ENCODE measurements at places on chromosomes 1 and 21.

- DNase-seq: no peak
These were observed 225.7 kb downstream of the SIPA1L2 start for GRCh38 chr1:232404227-232404626.

DNA sequence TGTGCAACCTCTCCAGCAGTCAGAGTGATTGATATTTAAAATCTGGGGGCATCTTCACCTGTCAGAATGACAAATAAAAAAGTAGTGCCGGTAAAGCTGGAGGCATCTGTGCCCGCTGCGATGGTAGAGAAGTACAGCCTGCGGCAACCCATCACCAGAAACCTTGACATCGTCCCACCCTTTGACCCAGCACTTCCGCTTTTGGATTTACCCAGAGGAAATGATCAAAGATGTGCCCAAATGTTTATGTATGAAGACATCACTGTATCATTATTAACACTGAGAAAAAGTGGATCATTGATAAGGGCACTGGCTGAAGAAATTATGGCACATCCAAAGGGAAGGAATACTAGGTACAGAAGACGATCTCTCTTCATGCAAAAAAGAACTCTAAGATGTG, 96.0 kb downstream of the PGBD5 start:
- DNase-seq: no peak

DNA sequence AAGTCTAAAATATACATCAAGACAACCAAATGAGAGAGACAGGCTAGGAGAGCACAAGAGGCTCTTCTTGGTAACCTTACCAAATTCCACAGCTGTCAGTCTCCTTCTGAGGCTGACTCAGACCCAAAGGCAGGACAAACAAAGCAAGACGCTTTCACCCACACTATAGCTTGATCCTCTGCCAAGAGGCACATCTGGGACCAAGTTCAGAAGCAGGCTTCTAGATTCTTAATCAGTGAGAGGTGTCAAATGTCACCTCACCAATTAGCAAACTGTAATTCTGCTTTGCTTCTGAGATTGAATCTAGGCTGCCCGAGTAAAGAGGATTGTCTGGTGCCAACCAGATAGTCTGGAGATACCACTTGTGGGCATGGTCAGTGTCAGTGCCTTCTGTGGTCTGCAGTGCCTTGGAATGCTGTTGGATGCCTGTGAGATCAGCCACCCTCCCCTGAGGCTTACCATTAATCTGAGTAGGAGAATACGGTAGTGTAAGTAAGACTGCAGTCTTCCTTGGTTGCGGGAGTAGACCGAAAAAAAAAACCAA, 151.0 kb downstream of the FMN2 start:
- peak; percentile 5 for DNase-seq

- DNase-seq: no peak
These were observed 1.6 kb upstream of the ROR1 start for GRCh38 chr1:63772201-63772600.

GRCh38 chr1:187641015-187641414, 812.3 kb downstream of the PLA2G4A start:
- no peak for DNase-seq

- no peak for DNase-seq
These were observed 97.3 kb upstream of the RAB3GAP2 start for GRCh38 chr1:220369511-220369910.

DNA sequence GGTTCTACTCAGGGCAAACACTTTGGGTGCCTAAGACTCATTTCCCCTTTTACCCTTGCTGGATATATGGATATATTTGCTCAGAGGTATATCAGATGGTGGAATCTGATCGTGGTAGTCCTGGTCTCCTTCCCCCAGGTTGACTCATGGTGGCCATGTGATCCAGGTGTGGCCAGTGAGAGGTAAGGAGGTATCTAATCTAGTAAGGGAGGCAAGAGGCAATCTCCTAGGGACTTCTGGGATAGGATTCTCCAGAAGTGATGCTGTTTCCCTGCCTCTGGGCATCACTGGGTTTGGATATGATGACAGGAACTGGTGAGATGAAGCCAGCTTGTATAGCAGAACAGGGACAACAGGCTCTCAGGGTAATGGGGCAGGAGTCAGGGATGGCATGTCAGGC, 8.5 kb upstream of the DENND2D start:
- DNase-seq: no peak

GRCh38 chr1:189678779-189679178, 798.9 kb downstream of the BRINP3 start:
- DNase-seq: no peak

- DNase-seq: no peak
These were observed 12.5 kb downstream of the ITGB2 start for GRCh38 chr21:44907966-44908895.

- no peak for DNase-seq
These were observed 11.3 kb upstream of the RAB29 start for GRCh38 chr1:205786601-205787000.

DNA sequence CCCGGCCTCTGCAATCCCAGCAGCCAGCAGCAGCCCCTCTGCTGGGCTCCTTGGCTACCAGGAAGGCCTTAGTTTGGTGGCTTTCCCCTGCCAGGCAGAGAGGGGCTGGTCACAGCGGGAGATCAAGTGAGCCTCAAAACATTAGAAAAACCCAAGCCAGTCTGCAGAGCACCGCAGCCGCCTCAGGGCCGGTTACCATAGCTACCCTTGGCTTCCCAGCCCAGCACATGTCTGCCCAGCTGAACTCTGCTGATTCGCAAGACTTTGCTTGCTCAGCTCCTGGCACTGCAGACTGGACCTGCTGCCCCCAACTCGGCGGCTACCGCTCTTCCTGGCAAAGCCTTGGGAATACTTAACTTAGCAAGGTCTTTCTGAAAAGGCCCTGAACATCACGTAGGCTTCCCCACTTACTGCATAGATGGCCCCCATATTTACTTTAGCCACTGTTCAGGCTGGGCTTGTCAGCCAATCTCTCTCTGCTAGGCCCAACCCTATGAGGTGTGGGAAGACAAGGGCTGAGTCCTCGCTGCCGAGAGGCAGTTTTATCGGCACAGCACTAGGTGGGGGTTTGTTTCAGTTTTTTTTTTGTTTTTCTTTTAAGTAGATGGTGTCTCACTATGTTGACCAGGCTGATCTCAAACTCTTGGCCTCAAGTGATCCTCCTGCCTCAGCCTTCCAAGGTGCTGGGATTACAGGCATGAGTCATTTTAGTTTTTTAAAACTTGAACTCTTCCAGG, 28.6 kb upstream of the PLEKHG5 start:
- peak; percentile 94 for DNase-seq

GRCh38 chr1:175118375-175119367, 51.0 kb downstream of the TNN start:
- no peak for DNase-seq

DNA sequence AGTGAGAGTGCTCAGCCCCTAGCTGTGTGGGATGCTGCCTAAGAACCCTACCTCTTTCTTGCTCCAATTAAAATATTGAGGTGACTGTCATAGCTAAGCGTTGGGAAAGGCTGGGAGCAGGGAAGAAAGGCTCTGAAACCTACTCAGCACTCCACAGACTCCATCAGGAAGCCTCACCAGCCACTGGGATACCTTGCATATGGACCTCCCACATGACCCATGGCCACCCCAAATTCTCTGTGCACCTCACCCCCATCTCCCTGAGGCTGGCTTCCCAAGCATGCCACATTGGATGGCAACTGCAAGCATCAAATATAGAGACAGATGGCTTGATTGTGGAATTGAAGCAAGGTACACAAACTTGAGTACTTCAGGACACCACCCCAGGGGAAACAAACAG, 41.8 kb downstream of the FLVCR1 start:
- no peak for DNase-seq

GRCh38 chr1:22142315-22143064, 407 bp downstream of the WNT4 start:
- no peak for DNase-seq

GRCh38 chr1:36857754-36858153, 176.6 kb downstream of the GRIK3 start:
- peak; percentile 28 for DNase-seq

- DNase-seq: peak; percentile 79
These were observed 1.4 kb upstream of the C1QC start for GRCh38 chr1:22641906-22642636.

- DNase-seq: no peak
These were observed 8.5 kb downstream of the IRF2BP2 start for GRCh38 chr1:234601301-234602017.

GRCh38 chr1:27402349-27402754, 9.9 kb downstream of the GPR3 start:
- DNase-seq: peak; percentile 78

DNA sequence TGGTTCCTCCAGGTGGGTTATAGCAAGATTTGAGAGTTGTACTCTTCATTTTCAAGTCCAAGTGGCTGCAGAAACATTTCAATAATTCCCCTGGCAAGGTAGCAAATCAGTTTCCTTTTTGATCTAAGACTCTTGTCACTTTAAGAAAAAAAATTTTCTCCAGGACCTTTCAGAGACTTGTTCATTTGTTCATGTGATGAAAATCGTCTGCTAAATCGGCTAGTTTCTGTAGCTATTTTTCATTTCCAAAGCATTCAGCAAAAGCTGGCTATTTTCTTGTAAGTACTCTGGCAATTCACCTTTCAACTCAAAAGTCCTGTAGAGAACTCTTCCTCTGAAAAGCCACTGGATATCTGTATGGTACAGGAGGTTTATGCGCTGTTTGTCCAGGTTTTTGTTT, 93.5 kb downstream of the LTN1 start:
- DNase-seq: no peak

- DNase-seq: no peak
These were observed 8.8 kb upstream of the CAMK2N1 start for GRCh38 chr1:20494609-20495311.

DNA sequence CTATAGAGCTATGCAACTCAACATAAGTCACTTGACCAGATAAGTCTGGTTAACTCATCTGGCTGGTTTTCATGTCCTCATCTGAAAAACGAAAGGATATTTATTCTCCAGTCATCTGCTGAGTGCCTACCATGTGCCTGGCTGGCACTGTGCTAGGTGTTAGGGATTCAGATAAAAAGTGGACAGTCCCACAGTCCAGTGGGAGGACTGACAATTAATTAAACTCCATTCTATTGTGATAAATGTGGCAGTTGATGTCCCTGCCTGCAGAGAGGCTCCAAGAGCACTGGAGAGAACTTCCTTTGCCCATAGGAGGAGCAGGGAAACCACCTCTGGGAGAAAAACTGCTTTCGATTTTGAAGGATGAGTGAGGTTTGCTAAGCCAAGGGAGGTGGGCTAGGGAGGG, 5.4 kb downstream of the NUAK2 start:
- no peak for DNase-seq

All from SJCRH30 (cell line).